ENCODE measurements at places on chromosomes 16 and 17.
A peak's percentile ranks its signal among the peaks of the same experiment; 100 is the strongest.

- no peak for DNase-seq
These were observed 28.9 kb upstream of the HELZ start for GRCh38 chr17:67273900-67274299.

DNA sequence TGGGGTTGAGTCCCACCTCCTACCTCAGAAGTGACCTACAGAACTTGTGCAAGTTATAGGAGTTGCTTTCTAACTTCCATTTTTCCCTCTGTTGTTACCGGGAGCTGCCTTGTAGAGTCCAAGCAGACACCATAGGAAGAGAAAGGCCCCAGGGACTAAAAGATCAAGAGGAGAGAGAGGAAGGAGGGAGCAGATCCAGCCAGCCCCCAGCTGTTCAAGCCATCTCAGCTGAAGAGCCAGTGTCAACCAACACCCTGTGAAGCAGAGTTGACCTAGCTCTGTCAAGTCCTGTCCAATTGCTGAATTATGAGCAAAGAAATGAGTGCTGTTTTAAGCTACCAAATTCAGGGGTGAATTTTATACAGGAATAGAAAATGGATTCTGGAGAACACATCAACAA lies 34.9 kb upstream of the CACNG4 start:
- DNase-seq: no peak

- peak; percentile 70 for DNase-seq
These were observed 2.3 kb downstream of the RPUSD1 start for GRCh38 chr16:785563-786535.

- peak; percentile 78 for DNase-seq
These were observed 15.6 kb downstream of the PDK2 start for GRCh38 chr17:50110591-50111349.

DNA sequence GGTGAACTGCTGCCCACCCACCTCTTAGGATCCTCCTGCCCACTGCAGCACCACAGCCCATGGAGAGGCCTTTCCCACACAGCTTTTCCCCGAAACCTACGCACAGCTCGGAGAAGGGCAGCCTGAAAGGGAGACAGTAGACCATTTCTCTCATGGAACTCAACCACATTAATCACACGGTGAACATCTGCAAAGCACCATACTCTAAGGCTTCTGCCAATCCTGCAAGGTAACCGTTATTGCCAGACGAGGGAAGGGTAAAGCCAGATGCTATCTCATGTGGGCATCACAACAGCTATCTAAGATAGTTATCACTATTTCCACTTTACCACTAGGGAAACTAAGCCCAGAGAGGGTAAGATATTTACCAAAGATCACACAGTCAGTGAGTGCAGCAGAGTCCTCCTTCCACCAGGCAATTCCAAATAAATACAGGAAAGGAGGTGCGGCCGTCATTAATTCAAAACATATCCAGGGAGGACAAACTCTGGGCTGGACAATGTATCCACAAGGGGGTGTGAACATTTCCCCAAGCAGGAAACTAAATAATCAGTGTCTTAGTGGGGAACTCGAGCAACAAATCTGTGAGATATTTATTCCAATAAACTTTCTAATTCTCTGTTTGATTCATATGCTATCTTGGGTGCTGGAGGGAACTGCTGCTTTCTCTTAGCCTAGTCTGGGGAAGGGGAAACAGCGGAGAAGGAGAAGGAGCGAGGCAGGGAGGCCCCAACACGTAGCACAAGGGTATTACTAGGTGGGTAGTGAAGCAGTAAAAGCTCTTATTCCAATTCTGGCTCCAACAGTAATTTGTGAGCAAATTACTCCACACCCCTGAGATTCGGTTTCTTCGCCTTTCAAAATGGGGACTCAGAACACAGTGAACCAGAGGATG lies 723 bp downstream of the TMEM186 start:
- DNase-seq: no peak

- no peak for DNase-seq
These were observed 28.7 kb downstream of the RPH3AL start for GRCh38 chr17:323721-324571.

DNA sequence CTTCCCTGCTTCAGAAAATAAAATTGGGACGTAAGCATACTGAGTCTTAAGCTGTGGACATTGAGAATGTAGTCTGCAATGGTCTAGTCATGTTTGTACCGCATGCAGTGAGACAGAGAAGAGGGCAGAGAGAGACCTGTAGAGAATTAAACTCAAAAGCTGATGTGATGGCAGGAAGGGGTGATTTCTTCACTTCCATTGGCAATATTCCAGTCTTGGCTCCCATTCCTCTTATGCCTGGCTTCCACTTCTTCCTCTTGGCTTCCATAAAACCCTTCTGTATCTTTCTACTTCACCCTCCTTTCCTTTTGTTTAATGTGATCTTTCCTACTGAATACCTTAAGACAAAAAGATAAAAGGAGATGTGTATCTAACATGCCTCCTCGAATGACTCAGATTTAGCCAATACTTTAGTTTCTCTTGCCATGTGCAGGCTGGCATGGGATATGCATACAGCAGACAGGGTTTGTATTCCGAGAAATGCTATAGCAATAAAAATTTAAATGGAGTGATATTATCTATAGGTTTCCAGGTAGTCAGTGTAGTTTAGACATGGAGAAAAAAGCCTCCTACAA lies 423.1 kb upstream of the DYNLRB2 start:
- no peak for DNase-seq

DNA sequence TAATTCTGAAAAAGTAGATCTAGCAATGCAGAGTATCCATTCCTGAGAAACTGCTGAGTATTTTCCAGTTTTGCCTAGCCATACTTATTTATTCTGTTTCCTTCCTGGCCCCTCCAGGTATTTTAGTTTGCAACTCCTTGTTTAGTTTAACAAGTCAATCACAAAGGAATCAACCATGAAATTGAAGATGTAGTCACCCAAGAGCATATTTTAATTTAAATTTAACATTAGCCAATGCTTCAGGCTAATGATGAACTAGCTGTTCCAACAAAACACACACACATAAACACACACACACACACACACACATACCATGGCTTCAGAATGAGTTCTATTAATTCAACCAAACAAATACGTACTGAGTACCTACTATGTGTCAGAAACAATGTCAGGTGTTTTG lies 332.8 kb upstream of the ERCC4 start:
- DNase-seq: no peak

DNA sequence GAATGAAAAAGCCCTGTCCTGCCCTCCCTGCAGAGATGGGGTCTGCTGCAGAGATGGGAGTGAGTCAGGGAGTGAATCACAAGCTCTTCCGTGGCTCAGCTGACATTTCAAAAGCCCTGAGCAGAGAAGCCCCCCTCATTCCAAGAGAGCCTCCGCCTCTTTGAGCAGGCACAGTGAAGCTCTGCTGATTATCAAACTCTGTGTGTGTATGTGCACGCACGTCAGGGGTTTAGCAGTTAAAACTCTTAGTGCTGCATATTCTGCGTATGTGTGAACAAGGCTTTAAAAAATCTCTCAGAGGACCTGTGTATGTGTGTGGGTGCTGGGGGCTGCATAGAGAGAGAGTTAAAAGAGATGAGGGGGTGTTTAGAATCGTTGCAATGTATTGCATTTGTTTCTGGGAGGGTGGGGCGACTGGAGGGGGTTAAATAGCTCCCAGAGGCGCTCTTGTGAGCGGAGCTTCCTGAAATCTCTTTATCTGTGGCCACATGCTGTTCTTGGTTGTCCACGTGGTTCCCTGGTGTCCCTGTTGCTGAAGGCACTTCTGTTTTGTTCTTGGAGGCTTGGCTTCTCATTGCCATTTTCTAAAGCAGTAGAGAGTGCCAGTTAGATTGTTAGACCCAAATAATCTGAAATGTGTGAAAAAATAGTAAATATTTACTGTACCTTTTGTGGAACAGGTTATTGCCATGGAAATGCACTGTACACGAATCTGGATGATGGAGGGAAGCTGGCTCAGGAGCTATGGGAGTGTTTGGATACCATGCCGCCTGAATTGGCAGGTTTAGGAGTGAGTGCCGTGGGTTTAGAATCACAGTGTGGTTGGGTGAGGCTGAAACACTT lies 116.6 kb downstream of the PRKCB start:
- DNase-seq: no peak

GRCh38 chr17:9676820-9677310 lies 31.5 kb downstream of the USP43 start:
- DNase-seq: no peak

DNA sequence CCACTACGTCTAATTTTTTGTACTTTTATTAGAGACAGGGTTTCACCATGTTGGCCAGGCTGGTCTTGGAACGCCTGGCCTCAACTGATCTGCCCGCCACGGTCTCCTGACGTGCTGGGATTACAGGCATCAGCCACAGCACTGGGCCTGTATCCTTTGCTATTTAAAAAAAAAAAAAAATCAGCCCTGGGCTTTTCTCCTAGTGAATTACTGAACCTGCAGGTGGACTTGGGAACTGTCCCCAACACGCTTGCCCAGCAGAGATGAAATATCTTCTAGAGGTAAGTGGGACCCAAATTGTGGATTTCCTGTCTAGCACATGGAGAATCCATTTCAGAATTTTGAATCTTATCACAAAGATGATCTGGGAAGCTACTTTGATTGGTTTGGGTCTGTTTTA lies 14.8 kb downstream of the CNOT1 start:
- DNase-seq: no peak

- peak; percentile 81 for DNase-seq
These were observed 122.3 kb upstream of the CIBAR2 start for GRCh38 chr16:85234310-85235204.

GRCh38 chr17:80882926-80883685 lies 108.5 kb upstream of the CHMP6 start:
- DNase-seq: no peak

DNA sequence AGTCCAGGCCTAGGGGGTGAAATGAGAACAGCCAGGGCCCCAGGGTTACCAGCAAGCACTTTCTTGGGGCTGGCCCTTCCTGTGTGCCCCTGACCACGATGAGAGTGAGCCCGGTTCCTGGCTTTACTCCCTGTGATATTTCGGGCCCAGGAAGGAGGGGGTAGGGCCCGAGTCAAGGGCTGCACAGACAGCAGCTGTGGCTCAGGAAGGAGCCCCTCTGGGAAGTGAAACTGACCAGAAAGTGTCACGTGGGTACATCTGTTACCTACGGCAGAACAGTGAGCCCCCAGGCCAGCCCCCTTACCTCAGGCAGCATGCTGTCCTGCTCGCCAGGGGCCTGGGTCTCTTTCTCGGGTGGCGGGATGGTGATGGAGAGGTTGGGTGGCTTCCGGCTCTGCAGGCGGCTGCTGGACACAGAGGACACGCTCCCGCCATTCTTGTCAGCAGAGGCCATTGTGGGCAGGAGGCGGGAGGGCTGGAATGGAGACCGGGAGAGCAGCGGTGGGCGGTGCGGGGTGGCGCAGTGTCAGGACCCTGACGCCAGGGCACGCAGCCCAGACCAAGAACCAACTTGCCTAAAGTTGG lies 13.8 kb downstream of the AANAT start:
- no peak for DNase-seq

DNA sequence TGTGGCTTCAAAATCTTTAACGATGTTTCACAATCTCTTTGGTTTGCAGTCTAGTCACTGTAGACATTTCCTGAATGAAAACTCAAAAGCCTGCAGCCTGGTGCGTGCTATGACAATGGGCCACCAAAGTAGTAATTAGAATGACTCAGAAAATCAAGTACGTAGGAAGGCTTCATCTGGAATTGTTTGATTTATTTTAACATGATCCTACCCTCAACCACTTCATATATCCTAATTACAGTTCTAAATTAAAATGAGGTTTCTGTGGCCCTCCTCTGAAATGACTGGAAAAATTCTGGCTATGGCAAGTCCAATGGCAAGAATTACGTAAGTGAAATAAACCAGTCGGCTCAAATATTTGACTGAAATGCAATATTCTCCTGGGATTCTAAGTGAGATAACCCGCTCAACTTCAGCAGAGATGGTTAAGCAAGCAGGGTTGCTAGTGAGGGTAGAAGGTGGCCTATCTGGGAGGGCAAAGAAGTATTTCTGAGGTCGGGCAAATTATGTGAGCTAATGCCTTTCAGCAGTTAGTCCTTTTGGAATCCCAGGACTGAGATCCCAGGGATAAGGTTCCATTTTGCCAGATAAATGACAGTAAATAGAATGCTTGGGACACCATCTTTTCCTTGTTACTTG lies 145.6 kb upstream of the MYOCD start:
- no peak for DNase-seq

DNA sequence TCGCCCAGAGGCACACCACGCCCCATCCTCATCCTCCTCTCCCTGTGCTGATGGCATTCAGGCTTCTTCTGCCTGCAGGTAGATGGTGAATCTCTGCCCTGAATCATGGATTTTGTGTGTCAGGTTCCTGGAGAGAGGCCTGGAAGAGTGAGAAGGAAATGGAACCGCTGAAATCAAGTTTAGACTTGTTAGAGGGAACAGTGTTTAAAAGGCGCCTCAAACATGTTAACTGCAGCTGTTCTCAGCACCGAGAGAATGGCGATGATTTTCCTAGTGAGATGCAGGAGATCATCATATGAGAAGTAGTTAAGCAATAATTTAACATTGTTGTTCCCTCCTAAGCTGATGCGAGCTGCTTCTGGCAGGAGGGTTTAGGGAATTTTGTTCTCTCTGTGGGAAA lies 744.4 kb upstream of the EEF2KMT start:
- DNase-seq: no peak

GRCh38 chr17:37134050-37134449 lies 185.3 kb downstream of the AATF start:
- DNase-seq: no peak

DNA sequence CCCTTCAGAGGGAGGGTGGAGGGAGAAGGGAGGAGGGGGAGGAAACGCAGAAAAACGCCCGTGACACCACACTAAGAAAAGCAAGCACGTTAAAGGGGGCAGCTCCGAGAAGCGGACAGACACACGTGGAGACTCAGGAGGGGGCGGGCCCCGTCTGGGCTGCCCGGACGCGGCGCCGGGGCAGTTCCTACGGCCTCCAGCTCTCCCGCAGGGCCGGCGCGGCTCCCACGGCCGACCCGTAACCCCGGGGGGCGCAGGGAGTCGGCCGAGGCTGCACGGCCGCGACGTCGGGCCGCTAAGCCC lies 362 bp downstream of the KLHDC4 start:
- no peak for DNase-seq

- DNase-seq: peak; percentile 60
These were observed 47.7 kb downstream of the CMIP start for GRCh38 chr16:81492311-81492761.

DNA sequence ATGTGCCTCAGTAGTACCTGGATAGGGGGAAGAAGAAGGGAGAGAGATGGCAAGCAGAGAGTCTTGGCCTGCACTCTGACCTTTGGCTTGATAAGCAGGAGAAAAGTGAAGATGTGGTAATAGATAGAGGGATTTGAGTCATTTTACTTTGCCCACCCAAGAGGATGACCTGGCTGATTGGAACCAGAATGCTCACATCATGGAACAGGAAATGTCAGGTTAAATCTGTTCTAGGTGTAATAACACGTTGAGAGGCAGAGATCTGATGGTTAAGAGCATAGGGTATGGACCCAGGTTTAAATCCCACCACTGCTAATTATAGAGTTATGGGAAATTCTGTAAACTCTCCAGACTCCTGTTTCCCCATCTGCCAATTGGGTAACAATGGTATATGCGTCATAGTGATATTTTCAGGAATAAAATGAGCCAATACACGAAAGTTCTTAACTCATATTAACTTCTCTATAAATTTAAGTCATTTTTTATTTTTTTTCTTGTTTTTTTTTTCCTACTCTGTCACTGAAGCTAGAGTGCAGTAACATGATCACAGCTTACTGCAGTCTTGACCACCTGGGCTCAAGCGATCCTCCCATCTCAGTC lies 8.1 kb upstream of the CCL18 start:
- no peak for DNase-seq

Measured in right cardiac atrium (tissue), 5 donors.